ENCODE measurements at places on chromosomes 7 and 10.
A peak's percentile ranks its signal among the peaks of the same experiment; 100 is the strongest.

GRCh38 chr10:69787681-69788080 lies 14.0 kb upstream of the COL13A1 start:
- no peak for DNase-seq

GRCh38 chr7:87151729-87152111 lies 533 bp upstream of the DMTF1 start:
- DNase-seq: no peak

DNA sequence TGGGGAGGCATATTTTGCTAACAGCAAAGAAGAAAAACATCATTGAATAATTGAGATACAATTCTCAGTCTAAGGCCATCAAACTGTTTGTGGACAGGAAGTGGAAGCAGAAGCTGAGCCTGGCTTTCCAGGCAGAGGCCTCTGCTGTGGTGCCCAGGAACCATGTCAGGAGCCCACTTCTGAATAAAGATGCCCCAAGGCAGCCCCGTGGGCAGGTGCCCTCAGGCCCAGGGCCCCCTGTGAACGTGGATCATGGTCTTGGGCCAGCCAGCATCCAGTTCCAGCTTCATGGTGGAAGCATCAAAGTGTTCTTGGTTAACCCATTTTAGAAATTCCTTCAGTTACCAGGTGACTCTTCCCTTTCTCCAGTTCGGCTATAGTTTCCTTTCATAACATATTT lies 346.8 kb downstream of the PTPRN2 start:
- no peak for DNase-seq

DNA sequence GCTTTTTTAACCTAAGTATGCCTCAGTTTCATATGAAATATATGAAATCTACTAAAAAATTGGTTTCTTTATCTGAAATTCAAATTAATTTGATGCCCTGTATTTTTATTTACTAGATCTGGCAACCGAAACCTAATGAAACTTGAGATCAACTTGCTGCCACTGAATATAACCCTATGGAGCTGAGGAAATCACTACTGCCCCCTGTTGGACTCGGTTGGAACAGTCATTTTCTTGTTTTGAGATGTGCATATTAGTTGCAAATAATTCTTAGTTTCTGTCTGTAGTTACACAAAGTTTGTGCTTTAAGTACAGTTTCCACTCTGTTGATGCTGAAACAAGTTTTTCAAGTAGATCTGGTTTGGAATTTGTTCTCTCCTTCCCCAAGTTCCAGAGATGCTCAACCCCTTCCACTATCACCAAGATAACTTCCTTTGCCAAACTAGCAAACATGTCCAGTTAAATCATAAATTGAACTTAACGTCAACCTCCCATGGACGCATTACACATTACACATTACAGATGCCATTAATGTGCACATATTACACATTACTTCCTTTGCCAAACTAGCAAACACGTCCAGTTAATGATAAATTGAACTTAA lies 22.2 kb upstream of the EXOC4 start:
- DNase-seq: peak; percentile 16

DNA sequence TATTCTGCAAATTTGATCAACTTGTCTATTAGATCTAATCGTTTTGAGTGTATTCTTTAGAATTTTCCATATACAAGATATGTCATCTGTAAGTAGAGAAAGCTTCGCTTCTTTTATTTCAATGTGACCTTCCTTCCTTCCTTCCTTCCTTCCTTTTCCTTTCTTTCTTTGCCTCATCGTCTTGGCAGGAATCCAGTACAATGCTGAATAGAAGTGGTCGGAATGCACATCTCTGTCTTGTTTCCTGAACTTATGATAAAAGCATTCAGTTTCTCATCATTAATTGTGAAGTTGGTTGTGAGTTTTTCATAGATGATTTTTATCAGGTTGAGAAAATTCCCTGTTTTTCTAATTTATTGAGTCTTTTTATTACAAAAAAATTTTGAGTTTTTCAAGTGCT lies 300.7 kb upstream of the ZNF32 start:
- DNase-seq: no peak

DNA sequence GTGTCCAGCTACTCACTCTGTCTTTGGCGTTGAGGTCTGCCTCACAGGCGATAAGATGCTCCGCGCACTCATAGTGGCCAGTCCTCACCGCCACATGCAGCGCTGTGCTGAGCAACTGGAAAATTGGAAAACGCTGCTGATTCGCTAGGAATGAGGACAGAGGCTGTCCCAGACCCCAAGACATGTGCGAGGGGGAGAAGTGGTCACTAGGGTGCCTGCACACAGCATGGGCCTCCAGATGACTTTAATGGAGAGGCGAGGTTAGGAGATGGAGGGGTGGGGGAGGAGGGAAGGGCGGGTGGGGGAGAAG lies 5.2 kb downstream of the ANKRD1 start:
- no peak for DNase-seq

- no peak for DNase-seq
Observed at GRCh38 chr7:31583942-31584341, 70.1 kb downstream of the ITPRID1 start.

- no peak for DNase-seq
Observed at GRCh38 chr10:30897547-30897946, 134.1 kb downstream of the ZNF438 start.

DNA sequence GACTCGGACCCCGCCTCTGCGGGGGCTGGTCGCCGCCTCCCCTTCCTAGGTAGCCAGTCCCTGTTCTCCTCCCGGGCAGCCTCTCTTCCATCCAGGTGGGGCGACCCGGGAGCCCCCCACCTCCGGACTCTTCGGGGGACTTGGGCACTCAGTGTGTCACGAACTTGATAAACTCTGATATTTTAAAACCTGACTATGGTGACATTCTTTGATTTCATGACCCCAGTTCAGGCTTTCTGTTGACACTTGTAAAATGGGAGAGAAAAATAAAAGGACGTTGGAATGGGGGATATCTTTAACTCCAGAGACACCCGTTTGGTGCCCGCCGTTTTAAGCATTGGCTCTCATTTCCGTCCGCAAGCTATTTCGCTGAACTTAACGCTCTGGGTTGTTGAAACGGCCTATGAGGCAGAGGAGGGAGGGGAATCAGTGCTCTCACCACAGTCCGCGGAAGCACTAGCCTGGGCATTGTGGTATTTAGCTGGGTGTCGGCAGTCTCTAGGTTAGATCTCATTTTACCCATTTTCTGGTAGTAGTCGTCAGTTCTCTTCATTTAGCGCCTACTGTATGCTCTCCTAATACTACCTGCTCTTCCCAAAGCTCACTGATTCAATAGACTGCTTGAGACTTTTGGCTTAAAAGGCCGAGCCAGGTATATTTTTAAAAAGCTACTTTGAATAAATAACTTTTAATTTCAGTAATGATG lies 738 bp downstream of the VPS26A start:
- DNase-seq: peak; percentile 41

- no peak for DNase-seq
Observed at GRCh38 chr10:119292968-119293760, 85.8 kb downstream of the GRK5 start.

DNA sequence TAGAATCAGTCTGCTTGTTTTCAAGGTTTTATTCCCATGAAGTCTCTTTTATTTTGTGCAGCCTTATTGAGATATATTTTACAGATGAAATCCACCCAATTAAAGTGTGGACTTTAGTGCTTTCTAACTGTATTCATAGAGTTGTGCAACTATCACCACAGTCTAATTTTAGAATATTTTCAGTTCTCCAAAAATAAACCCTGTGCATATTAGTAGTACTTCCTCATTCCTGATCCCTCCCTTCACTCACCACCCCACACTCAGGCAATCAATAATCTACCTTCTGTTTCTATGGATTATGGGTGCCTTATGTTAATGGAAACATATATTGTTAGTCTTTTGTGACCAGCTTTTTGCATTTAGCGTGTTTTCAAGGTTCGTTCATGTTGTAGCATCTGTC lies 185.7 kb upstream of the TMEM72 start:
- DNase-seq: no peak

DNA sequence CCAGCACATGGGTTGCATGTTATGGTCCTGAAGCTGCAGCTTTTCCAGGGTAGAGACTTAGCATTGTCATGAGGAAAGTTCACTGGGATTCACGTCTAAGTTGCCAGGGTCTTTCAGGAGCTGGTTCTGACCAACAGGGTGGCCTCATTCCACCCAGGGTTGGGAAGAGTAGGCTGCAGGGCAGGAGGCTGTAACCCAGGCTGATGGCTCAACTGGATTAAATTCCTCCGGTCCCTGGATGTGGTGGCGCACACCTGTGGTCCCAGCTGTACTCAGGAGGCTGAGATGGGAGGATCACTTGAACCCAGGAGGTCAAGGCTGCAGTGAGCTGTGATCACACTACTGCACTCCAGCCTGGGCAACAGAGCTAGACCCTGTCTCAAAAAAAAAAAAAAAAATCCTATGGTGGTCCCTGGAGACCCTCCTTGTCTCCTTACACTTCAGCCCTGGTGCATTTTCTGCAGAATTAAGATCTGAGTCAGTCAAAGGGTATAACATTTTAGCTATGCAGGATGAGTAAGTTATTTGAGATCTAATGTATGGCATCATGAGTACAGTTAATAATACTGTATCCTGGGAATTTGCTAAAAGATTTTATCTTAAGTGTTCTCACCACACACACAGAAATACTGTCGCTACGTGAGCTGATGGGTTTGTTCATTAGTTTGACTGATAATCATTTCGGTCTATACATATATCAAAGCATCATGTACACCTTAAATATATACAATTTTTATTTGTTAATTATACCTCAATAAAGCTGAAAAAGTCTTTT lies 44.0 kb downstream of the ASB13 start:
- no peak for DNase-seq

- no peak for DNase-seq
Observed at GRCh38 chr10:90614631-90615030, 243.2 kb downstream of the HTR7 start.

DNA sequence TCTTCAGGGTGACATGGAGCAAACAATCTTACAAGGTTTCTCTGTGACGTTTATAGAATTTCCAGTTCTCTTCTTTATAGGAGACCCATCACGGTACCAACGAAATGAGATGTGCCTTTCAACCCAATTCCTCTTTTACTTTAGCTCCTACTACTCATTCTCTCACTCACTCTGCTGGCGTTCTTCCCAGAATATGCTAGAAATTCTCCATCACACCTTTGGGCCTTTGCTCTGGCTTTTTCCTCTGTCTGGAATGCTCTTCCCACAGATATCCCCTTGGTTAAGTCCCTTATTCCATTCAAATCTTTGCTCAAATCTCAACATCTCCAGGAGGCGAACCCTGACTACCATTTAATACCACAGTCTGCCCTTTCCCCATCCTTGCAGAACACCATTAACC lies 39.0 kb downstream of the SEMA3C start:
- DNase-seq: no peak

- DNase-seq: no peak
Observed at GRCh38 chr10:77565590-77566023, 72.0 kb downstream of the KCNMA1 start.

DNA sequence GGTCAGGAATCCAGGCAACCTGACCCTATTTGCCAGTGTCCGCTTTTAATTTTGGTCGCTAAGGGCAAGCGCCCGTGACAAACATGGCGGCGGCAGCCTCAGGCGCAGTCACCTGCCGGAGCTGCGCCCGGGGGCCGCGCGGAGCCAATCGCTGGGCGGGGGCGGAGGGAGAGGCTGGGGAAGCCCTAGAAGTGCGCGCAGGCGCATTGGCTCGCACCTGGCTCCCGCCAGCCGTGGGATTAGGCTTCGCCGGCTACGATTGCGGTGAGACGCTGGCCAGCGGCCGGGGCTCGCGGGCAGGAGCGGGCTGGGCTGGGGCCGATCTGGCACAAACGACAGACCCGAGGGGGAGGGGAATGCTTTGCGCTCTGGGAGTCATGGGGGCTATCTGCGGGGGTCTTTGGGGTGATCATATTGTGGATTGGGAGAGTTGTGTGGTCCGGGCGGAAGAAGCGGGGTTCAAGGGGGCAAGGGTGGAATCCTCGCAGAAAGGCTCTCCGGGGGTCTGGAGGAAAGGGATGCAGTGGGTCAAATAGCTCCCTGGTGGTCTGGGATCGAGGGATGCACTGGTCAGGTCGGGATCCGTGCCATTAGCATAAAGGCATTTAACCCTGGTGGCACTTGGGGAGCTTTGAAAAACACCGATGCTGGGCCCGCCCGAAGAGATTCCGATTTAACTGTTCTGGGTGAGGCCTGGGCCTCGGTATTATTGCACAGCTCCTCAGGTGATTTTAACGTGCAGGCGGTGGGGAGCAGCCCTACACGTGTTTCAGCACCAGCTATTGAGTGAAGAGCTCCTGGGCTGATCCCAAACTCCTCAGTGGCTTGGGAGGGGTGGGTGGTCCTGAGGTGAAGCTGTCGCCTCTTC lies 10.1 kb upstream of the C10orf95 start:
- DNase-seq: peak; percentile 90

DNA sequence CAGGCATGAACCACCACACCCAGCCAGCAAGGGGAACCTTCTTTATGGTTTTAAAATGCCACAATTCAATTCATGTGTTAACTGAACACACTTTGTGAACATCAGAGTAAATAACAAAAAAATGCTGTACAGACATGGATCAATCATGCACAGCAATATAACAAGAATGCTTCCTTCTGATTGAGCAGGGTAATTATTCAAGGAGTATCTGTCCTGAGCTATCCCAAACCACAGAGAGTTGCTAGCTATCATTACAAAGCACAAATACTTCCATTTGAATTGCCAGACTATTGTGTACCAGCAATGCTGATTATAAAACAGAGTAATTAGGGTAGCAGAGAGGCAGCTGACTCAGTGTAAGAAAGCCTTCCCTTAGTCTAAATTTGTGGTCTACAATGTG lies 11.3 kb upstream of the RHOBTB1 start:
- DNase-seq: no peak

DNA sequence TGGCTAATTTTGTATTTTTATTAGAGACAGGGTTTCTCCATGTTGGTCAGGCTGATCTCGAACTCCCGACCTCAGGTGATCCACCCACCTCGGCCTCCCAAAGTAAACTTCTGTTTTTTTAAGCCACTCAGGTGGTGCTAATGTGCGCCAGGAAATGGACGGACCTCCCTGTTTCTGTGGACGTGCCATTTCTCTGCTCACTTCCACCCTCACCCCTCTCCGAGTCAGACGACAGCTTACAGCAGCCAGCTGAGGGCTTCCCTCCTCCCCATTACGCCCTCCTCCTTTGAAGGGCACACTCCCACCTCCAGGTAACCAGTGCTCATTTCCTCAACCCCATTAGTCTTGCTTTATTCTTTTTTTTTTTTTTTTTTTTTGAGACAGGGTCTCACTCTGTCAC lies 41.7 kb upstream of the EZH2 start:
- no peak for DNase-seq

DNA sequence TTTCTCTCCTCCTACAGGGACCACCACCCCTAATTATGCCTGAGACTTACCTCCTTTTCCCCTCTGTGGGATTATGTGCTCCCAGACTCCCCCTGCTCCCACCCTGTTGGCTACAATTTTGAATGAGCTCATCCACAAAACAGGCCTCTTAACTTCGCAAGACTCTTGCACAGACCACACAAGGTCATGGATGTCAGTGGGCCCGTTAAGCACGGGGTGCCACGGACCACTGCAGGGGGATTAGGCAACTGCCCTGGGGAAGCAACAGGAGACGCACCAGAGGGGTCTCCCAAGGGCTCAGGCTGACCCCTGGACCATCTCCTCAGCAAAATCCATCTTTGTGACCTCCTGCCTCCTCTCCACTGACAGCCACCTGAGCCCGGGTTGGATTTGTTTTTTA lies 42.1 kb upstream of the COL13A1 start:
- no peak for DNase-seq

Data from central memory CD4-positive, alpha-beta T cell (primary cell).